Stimulated activated CD8-positive, alpha-beta memory T cell treated with anti-CD3 and anti-CD28 coated beads, Interleukin-4, amount 100 ng/mL, for 1 hour (primary cell): ENCODE measurements at places on chromosomes 3 and 15.

DNA sequence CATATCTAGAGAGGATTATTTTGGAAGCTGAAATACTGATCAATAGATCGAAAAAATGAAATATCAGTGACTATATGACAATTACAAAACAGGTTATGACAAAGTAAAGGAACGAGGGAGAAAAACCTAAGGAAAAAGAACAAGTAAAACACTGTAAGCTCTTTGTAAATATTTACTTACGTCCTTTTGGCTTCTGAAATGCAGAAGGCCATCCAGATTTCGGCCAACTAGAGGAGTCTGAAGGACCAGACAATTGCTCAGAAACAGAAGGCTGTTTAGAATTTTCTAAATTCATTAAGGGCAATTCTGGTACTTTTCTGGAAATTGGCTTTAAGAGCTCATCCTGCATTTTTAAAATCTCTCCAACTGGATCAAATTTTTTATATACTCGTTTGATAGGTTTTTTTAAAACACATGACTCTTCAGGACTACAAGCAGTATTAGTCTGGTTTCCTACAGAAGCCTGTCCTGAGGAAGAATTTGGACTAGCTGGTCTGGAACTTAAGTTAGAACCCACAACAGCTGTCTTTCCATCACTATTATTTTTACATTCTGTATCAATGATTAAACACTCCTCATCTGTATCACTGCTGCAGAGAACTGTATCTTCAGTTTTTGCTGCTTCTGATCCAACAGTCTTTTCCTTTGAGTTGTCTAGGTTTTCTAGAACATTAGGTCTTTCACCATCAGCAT, 30.1 kb downstream of the ICE2 start:
- DNase-seq, result no peak

- no peak for DNase-seq
These were observed 134.7 kb downstream of the ADAMTS17 start for GRCh38 chr15:100207053-100207452.

DNA sequence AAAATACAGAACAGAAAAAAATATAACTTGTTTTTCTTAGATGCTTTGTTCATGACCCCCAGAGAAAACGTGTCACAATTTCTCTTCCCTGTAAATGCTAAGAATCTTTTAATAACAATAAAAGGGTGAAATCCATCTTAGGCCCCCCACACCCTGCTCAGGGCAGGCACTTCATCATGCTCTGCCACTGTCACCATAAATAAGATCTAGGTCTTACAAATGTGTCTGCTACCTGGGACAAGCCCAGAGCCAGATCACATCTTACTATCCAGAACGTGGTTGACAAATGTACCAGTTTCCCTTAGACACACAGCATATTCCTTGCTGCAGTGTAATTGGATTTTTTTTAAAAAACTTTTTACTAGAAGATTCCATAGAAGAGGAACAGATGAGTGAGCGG, 795.4 kb downstream of the AGBL1 start:
- no peak for DNase-seq

DNA sequence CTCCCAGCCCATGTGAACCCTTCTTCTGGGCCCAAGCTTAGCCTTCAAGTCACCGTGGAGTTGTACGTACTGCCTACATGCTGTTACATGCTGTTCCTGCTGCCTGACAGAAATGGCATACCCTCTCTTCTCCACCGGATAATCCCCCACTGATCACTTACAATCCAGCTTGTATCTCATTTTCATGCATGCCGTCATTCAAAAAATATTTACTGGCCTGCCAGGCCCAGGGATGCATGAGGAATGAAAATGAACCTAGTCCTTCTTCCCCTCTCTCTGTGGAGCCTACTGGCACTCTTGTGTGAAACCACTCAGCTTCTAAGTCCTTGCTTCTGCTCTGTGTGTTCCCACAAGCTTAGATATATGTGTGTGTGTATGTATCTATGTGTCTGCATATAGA, 60.6 kb downstream of the WNT5A start:
- DNase-seq, result no peak

GRCh38 chr3:71311661-71312046, 271.9 kb downstream of the FOXP1 start:
- DNase-seq, result no peak

DNA sequence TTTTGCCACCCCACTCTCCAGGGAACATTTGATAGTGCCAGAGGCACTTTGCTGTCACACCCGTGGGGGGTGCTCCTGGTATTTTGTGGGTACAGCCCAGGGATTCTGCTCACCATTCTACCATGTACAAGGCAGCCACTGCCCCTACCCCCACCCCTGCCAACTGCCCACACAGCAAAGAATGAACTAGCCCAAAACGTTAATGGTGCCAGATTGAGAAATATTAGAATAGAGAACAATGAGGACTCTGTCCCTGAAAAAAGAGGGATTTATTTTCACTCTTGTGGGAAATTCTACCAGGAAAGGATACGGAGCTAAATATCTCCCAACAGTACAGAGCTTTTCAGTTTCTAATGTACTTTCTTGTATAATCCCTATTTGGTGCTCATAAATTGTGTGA, 154.5 kb upstream of the SUCLG2 start:
- DNase-seq, result no peak

- no peak for DNase-seq
These were observed 22.4 kb downstream of the CIAO2A start for GRCh38 chr15:64070965-64071851.

DNA sequence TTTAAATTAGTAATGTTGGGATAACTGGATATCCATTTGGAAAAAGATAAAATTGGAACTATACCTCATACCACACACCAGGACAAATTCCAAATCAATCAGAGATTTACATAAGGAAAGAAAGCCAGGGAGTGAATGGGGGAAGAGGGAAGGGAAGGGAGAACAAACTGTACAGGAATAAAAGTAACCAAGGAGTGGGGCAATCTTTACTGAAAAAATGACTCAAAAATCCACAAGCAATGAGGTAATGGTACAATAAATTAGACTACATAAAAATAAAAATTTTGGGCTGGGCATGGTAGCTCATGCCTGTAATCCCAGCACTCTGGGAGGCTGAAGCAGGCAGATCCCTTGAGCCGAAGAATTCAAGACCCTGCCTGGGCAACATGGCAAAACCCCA, 82.6 kb downstream of the MLH1 start:
- DNase-seq, result no peak

- no peak for DNase-seq
These were observed 165.8 kb upstream of the STAC start for GRCh38 chr3:36214460-36214859.

DNA sequence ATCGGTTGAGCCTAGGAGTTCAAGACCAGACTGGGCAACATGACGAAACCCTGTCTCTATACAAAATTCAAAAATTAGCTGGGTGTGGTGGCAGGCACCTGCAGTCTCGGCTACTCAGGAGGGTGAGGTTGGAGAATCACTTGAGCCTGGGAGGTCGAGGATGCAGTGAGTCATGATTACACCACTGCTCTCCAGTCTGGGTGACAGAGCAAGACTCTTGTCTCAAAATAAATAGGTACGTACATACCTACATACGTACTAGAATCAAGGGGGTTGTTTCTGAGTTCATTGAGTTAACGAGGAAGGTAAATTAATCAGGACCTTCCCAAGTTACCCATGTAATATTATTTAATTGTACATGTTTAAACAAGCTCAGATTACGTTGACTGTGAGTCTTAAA, 97.5 kb downstream of the CHL1 start:
- DNase-seq, result no peak

- no peak for DNase-seq
These were observed 482.3 kb downstream of the ZBBX start for GRCh38 chr3:166897811-166898210.

- DNase-seq, result no peak
These were observed 886.3 kb downstream of the ROBO1 start for GRCh38 chr3:78881501-78881900.

- DNase-seq, result no peak
These were observed 62.4 kb upstream of the POLG start for GRCh38 chr15:89396723-89397652.

GRCh38 chr3:37607604-37608003, 254.1 kb upstream of the CTDSPL start:
- DNase-seq, result no peak

GRCh38 chr3:158057666-158058065, 48.6 kb downstream of the SHOX2 start:
- DNase-seq, result no peak

GRCh38 chr3:180571831-180572598, 29.9 kb upstream of the TTC14 start:
- DNase-seq, result no peak

- no peak for DNase-seq
These were observed 14.1 kb upstream of the SHISA5 start for GRCh38 chr3:48518069-48518468.

- no peak for DNase-seq
These were observed 290.0 kb upstream of the GADL1 start for GRCh38 chr3:31184261-31185061.

GRCh38 chr3:178384321-178385230, 151.7 kb upstream of the KCNMB2 start:
- no peak for DNase-seq

DNA sequence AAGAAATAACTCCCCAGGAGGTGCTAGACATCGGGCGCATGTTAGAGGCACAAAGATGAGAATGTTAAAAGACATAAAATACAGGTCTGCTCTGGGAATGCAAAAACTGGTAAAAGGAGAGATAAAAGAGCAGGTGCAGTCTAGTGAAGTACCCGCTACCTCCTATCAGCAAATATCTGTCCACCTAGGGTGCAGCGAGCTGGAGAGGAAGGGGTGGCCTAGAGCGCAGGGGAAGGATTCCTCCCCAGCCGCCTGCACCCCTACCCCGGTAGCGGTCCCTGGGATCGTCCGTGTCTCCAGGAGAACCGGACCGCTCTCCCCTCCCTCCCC, 237 bp upstream of the ZNF662 start:
- no peak for DNase-seq

- no peak for DNase-seq
These were observed 495 bp upstream of the MYEF2 start for GRCh38 chr15:48178648-48178931.
